ENCODE measurements at places on chromosomes 7 and 10.

- DNase-seq: peak; percentile 35
These were observed 25.4 kb upstream of the PRXL2A start for GRCh38 chr10:80382989-80383388.

- DNase-seq: no peak
These were observed 5.5 kb downstream of the FOXL3 start for GRCh38 chr7:295155-296154.

DNA sequence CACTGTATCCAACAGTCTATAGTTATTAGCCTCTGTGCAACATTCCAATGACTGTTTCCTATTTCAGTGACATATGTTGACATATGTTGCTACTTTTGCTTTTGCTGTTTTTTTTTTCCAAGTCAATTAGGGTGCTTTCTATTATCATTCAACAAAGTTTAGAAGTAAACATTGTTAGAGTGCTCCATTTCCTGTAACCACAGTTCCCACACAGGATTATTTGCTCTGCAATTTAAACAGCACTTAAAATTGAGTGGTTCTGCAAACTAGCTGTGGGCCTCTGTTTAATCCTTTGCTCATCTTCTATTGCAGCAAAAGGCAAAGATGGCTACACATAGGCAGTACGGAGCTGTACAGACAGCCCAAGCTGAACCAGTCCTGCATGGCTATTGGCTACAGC is 46.5 kb upstream of the PTN start:
- no peak for DNase-seq

- DNase-seq: peak; percentile 15
These were observed 158.0 kb upstream of the ITGB1 start for GRCh38 chr10:33115738-33116719.

- DNase-seq: no peak
These were observed 782.0 kb upstream of the ZWINT start for GRCh38 chr10:57142925-57143576.

GRCh38 chr10:28280652-28281051 is 22.2 kb downstream of the MPP7 start:
- no peak for DNase-seq

All from COLO829 (cell line).